ENCODE measurements at places on chromosomes 7 and 10. TPM values are rescaled to one million over a fixed set of nuclear protein-coding genes. Genes with fewer than 3 reads are reported as not detected.
A peak's percentile ranks its signal among the peaks of the same experiment; 100 is the strongest.

FANK1 gene
- total RNA-seq, result 2.8 TPM

DNA sequence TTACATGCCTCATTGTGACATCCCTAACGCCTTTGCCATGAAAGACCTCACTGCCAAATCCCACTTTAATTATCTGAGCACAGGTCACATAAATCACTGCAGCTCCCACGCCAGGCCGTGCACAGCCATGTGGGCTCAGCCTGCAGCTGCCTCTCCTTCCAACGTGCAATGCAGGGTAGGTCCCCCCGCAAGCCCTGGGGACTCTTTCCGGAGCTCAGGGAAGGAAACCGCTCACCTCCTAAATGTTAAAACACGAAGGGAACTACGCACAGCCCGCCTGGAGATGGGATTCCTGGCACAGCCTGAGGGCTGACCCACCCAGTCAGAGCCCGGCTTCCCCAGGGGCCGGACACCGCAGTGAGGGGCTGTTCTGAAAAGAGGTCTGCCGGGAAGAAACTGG is 128.0 kb downstream of the MAD1L1 start:
- H3K4me3 ChIP-seq, result no peak overlapping the region
- H3K4me1 ChIP-seq, result peaks cover 25% of the 10 kb centered on the region
- no peaks in the 10 kb centered on the region for H3K27me3 ChIP-seq
- DNase-seq, result no peak
- no peaks in the 10 kb centered on the region for H3K36me3 ChIP-seq

UNCX gene
- not detected for total RNA-seq

DNA sequence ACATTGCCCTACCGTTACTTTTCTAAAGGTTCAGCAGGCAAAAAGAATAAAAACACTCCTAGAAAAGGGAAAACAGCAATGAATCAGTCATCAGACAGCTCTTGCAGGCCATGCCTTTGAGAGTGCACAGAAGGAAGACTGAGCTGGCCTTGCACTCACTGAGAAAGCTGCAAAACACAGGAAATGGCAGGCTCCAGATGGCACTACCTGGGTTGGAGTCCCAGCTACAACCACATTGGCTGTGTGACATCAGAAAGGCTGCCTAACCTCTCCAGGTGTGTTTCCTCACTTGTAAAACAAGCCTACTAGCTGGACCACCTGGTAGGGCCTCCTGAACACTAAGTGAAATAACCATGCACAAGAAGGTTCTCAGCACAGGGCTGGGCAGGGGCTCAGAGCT is 113.7 kb downstream of the SFMBT2 start:
- no peak overlapping the region for H3K4me3 ChIP-seq
- H3K4me1 ChIP-seq, result peaks cover 39% of the 10 kb centered on the region
- no peaks in the 10 kb centered on the region for H3K27me3 ChIP-seq
- no peak for DNase-seq

DNA sequence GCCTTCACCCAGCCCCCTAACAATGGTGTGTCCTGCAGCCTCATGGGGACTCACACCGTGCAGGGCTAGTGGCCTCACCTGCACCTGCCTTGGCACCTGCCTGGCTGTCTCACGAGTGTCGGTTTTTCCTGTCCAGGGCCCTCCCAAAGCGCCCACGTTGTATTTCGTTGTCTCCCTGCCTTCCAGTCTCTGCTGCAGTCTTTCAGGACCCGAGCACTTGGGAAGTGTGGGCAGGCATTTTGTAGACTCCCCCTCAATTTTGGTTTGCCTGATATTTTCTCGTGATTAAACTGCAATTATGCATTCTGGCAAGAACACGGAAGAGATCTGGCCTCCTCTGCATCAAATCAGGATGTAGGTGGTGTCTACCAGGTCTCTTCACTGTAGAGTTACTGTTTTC is 17.9 kb downstream of the BNIP3 start:
- no peak for DNase-seq
- peak overlapping the region; percentile 14 for H3K27ac ChIP-seq
- peaks cover 6% of the 10 kb centered on the region for H3K4me1 ChIP-seq

- H3K27me3 ChIP-seq, result no peaks in the 10 kb centered on the region
- H3K27ac ChIP-seq, result no peak overlapping the region
- no peaks in the 10 kb centered on the region for H3K4me1 ChIP-seq
- H3K4me3 ChIP-seq, result no peak overlapping the region
- DNase-seq, result no peak
Measured at GRCh38 chr7:36001546-36001945, 151.5 kb upstream of the EEPD1 start.

GALNT11 gene
- 26.8 TPM for total RNA-seq

- H3K27me3 ChIP-seq, result no peaks in the 10 kb centered on the region
- peak; percentile 63 for DNase-seq
- no peaks in the 10 kb centered on the region for H3K36me3 ChIP-seq
- H3K4me3 ChIP-seq, result no peak overlapping the region
- H3K4me1 ChIP-seq, result peaks cover 8% of the 10 kb centered on the region
- no peak overlapping the region for H3K27ac ChIP-seq
Measured at GRCh38 chr7:147245274-147245673, 1128.7 kb downstream of the CNTNAP2 start.

DNA sequence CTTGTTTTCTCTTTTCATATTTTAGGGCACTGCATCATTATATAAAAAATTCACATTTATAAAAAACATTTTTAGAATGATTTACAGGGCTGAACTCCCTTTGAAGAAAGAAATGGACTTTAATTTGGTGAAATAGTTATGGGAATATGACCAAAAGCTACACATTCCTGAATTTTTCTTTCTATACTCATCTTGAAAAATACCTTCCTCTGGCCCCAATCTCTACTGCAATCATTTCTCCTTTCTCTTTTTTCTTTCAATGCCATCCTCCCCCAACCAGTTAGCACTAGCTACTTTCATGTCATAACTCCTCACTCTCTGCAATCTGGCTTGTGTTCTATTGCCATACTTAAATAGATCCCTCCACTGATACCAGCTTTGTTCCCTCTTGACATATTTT is 6.2 kb downstream of the WNT8B start:
- H3K27ac ChIP-seq, result no peak overlapping the region
- no peaks in the 10 kb centered on the region for H3K36me3 ChIP-seq
- DNase-seq, result no peak
- no peak overlapping the region for H3K4me3 ChIP-seq

- H3K4me1 ChIP-seq, result peaks cover 56% of the 10 kb centered on the region
- H3K4me3 ChIP-seq, result peak overlapping the region; percentile 87
- no peak overlapping the region for H3K27ac ChIP-seq
- H3K36me3 ChIP-seq, result no peaks in the 10 kb centered on the region
- no peak for DNase-seq
Measured at GRCh38 chr7:100166970-100167911, 1.2 kb downstream of the GAL3ST4 start.

GRCh38 chr10:30734901-30735300 is 105.3 kb upstream of the LYZL2 start:
- H3K4me1 ChIP-seq, result no peaks in the 10 kb centered on the region
- no peak for DNase-seq
- H3K4me3 ChIP-seq, result no peak overlapping the region
- H3K27ac ChIP-seq, result no peak overlapping the region

DNA sequence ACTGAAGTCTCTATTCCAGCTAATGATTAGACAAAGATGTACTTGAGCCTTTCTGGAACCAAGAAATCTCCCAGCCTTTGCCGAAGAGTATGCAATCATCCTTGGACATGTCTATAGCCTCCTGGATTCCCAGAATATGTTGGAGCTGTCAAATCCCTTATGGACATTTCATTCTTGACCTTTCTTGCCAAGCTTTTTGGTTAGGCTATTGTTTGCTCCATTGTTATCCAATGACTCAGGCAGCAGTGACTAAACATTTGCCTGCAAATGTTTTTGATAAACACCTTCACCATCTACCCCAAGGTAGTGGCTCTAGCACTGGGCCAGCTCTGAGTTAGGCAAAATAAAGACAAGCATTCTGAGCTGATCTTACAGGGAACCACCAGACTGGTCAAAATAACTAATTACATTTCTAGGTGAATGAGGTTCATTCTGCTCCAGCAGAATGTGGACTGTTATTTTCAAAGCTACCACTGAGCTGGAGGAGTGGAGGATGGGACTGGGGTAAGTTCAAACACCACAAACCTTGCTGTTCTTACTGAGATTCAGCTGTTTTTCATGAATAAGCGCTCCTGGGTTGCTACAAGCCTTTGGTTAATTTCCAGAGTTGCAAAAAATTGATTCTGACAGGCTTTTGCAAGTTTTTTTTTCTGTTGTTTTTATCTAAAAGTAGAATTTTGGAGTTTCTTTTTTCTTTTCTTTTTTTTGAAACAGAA is 81.0 kb downstream of the TMEM270 start:
- H3K27ac ChIP-seq, result no peak overlapping the region
- no peak for DNase-seq
- peaks cover 10% of the 10 kb centered on the region for H3K4me1 ChIP-seq
- H3K4me3 ChIP-seq, result no peak overlapping the region
- peaks cover 14% of the 10 kb centered on the region for H3K36me3 ChIP-seq

HOXA13 gene
- total RNA-seq, result not detected

DNA sequence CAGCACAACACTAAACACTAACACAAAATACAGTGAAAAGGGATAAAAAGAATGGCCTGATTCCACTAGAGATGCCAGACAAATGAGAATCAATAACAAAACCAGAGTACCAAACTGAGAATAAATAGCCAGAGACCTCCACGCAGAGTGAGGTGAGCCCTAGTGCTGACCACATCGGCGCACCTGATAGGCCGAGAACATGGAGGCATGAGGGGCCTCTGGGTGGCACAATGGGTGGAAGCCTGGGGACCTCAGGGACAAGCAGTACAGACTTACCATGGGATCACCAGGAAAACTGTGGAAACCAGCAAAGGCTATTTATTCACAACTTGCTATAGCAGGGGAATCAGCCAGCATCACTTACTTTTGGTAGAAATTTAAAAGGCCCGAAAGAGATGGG is 1.8 kb upstream of the CSGALNACT2 start:
- DNase-seq, result no peak
- H3K4me1 ChIP-seq, result peaks cover 10% of the 10 kb centered on the region
- peaks cover 31% of the 10 kb centered on the region for H3K27me3 ChIP-seq
- no peaks in the 10 kb centered on the region for H3K36me3 ChIP-seq
- H3K27ac ChIP-seq, result no peak overlapping the region

DNA sequence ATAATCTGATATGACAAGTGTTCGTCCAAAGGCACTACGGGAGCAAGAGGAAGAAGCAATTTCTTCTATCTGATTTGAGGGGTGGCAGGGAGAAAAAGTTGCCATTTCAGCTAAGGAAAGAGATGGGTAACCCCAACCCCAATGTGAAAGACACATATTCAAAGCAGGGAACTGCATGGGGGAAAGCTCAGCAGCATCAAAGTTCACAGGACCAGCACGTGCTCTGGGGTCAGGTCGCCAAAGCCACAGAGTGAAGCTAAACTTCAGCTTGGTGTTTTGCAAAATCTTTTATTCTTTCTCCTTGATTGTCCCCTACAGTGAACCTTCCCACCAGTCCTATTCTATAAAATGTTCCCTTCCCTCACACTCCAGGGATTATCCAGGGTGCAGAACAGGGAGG is 112.8 kb upstream of the PPP2R2D start:
- no peak overlapping the region for H3K27ac ChIP-seq
- no peak overlapping the region for H3K4me3 ChIP-seq
- no peak for DNase-seq

DNA sequence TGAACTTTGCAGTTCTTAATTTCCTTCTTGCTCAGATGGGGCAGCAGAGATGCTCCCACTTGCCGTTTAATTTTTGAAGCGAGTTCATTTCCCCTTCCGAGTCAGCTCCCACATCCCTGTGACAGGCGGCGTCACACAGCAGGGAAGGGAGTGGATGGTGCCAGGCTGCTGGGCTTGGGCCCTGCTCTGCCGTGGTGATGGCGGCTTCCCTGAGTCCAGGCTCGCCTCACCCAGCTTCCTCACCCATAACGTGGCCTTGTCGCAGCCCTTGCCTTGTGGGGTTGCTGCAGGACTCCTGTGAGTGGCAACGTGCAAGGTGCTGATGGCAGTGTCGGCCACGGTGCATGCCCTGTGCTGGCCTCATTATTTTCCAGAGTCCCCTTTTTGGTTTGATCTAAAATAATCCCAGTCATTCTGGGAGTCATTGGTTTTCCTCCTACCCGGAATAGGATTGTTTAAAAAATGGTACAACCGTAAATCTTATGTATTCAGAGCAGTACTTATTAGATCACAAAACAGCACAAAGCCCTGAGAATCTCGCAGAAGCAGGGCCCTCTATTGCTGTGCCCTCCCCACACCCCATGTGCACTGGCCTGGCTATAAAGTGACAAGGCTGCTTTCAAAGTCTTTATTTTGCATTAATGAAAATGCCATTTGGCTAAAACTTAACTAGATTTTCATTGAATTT is 260.1 kb downstream of the WDR37 start:
- no peak overlapping the region for H3K4me3 ChIP-seq
- no peak for DNase-seq
- peak overlapping the region; percentile 65 for H3K27ac ChIP-seq
- H3K4me1 ChIP-seq, result peaks cover 50% of the 10 kb centered on the region
- peaks cover 3% of the 10 kb centered on the region for H3K27me3 ChIP-seq

DNA sequence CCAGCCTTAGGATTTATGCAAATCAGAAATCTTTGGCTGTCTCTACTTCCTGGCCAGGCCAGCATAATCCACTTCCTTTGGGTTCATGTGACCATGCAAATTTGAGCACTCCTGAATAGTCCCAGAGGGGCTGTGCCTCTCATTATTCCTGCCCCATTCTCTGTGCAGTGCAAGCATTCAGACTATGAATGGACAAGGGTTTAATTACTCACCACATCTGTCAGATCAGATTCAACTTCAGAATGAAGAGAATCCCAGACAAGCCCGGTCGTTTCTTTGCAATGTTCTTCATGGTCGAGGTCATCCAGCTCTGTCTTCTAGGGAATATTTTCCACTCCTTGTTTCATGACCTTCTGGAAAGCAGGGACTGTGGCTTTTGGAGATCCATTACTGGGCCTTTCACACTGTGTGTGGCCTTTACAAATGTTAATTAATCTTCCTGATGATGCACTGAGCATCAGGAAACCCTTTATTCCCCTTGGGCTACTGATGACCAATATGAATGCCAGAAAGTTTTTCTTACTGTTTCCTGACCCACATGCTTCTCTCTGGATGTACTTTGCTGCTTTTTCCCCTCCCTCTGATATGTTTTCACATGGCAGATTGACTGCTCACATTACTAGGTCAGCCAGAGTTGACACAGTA is 217.6 kb upstream of the TCF7L2 start:
- no peaks in the 10 kb centered on the region for H3K27me3 ChIP-seq
- H3K36me3 ChIP-seq, result no peaks in the 10 kb centered on the region
- H3K27ac ChIP-seq, result peak overlapping the region; percentile 96
- peaks cover 64% of the 10 kb centered on the region for H3K4me1 ChIP-seq

- no peak within 1 kb of the TSS for H3K27ac ChIP-seq
- no peaks in the 10 kb centered on the region for H3K36me3 ChIP-seq
- H3K4me3 ChIP-seq, result no peak within 1 kb of the TSS
- H3K27me3 ChIP-seq, result peaks cover 6% of the 10 kb centered on the region
Measured at GRCh38 chr10:84225427-84226173, at the start of gene LRIT2. TSS of gene LRIT2 (minus strand) at chr10:84225544. CDS start at chr10:84225520, 24 bp downstream.

AQP1 gene
- 1.1 TPM for total RNA-seq

- no peak for DNase-seq
- H3K4me3 ChIP-seq, result no peak overlapping the region
- H3K4me1 ChIP-seq, result peaks cover 15% of the 10 kb centered on the region
- H3K36me3 ChIP-seq, result peaks cover 28% of the 10 kb centered on the region
- H3K27ac ChIP-seq, result no peak overlapping the region
- no peaks in the 10 kb centered on the region for H3K27me3 ChIP-seq
Measured at GRCh38 chr7:159102681-159103381, 41.8 kb downstream of the VIPR2 start.
